Left lung (tissue), 14 donors: ENCODE measurements at places on chromosomes 1 and 21.

DNA sequence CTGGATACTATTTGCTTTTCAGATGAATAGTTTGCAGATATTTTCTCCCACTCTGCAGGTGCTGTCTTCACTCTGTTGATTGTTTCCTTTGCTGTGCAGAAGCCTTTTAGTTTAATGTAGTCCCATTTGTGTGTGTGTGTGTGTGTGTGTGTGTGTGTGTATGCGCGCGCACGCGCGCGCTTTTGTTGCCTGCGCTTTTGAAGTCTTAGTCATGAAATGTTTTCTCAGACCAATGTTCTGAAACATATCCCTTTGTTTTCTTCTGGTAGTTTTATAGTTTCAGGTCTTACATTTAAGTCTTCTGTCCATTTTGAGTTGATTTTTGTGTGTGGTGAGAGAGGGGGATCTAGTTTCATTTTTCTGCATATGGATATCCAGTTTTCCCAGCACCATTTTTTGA is 63.5 kb downstream of the XPR1 start:
- DNase-seq, result no peak

- no peak for DNase-seq
These were observed 10.9 kb upstream of the IL20 start for GRCh38 chr1:206854401-206855129.

DNA sequence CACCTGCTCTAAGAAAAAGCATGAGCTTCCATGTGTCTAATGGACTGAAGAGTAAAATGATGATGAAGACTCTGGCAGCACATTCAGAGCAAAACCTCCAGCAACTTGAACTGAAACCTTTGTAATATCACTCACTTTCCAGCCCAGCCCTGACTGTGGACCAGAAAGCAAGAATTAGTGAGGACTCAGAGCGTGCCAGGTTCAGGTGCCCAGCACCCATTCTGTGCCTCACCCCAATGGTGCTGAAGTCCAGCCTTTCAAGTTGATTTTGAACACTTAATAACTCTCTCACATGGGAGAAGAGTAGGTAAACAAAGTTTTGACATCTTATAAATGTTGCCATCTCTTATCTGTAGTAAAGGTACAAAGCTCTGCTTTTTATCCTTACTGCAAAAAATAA is 350.0 kb downstream of the KCNH1 start:
- DNase-seq, result no peak

DNA sequence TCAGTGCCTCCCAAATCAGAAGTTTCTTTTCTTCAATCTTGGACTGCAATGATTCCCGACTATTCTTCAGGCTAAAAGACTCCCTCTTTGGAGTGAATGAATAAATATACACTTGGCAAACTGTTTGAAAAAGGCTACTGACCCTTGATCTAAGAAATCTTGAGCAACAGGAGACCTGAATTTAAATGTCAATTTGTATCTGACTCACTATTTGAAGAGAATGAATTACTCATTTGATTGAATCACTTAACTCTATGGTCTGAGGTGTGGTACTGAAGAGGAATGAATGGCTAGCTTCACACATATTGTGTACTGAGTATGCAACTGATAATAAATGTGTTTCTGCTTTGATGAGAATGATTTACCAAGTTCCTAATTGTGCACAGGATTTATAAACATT is 4.6 kb upstream of the SMG7 start:
- no peak for DNase-seq

DNA sequence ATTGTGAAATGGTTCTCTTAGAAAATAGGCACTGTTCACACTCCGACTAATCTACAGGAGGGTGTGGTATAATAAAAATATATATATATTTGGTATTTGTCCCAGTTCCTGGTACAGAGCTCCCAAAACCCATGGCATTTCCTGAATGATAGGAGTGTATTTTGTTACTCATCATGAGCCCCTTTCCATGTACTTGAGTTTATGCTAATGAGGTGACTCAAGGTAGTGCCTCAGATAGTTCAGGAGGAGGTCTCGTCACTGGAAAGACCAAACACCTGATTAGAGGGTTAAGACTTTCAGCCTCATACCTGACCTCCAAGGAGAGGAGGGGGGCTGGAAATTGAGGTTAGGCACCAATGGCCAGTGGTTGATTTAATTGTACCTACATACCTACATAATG is 57.9 kb downstream of the TTC3 start:
- no peak for DNase-seq
